ENCODE measurements at places on chromosomes 1 and 21.

- DNase-seq = no peak
These were observed 114.4 kb upstream of the ZC3H12A start for GRCh38 chr1:37360011-37360410.

GRCh38 chr1:199774433-199775089, 252.9 kb upstream of the NR5A2 start:
- DNase-seq = no peak

DNA sequence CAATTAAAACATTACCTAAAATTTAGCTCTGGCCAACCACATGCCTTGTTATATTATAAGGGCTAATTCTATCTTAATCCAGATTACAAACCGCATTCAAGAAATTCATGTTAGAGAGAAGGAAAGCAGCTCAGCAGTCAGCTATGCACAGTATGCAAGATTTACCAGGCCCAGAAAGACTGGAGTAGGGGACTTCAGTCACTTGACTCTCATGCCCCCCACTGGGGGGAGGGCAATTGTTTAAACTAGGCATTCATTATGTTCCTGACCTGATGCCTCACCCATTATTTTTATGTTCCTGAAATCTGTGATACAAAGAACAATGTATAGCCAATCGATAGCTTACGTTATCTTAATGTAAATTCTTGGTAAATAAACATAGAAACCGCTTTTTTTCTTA, 96.9 kb downstream of the ZNF644 start:
- DNase-seq = no peak

DNA sequence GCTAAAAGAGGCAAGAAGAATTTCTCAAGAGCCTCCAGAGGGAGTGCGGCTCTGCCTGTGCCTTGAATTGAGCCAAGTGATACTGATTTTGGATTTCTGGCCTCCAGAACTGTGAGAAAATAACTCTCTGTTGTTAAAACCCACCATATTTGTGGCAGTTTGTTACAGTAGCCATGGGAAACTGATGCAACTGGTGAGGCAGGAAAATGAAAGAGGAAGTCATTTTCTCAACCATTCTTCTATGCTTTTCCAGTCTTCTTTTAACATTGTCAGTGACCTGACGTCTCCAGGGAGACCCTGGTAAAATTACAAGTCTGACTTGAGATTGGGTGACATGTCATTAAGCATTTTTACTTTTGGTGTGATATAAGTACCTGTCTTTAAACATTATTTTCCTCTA, 5.8 kb downstream of the OR6P1 start:
- no peak for DNase-seq

DNA sequence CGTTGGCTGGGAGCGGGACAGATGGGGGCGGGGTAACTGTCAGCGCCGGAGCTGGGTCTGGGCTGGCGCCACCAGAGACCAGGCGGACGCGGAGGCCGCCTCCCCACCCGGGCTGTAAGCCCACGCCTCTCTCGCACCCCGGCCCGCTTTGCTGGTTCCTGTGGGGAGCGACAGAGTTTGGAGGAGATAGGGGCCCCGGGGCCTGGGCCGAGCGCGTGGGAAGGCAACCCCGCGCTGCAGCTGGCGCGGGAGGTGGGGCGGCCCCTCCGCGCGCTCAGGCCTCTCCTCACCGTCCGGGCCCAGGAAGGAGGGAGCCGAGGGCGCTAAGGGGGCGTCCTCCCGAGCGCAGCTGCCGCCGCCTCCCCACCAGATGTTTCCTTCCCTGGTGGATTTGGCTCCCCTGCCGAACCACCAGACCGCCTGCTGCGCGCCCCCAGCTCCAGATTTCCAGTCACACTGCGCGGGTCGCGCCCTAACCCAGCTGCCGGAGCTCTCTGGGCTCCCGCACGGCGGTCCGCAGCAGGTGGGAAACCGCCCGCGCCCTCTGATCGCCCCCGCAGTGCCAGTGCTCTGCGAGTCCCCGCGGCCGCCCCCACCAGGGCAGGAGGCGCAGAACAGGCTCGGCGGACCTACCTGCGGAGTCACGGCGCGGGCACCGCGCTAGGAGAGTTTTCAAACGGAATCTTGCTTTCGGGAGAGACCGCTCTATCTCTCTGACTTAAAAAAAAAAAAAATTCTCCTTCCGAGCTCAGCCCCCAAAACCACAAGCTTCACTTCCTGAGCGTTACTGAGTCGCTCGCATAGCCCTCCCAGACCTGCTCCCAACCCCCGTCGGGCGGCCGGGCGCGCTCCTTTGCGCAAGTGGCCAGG, 1.1 kb downstream of the GFI1 start:
- peak; percentile 83 for DNase-seq

GRCh38 chr1:67937651-67938050, 104.4 kb upstream of the GNG12 start:
- no peak for DNase-seq

DNA sequence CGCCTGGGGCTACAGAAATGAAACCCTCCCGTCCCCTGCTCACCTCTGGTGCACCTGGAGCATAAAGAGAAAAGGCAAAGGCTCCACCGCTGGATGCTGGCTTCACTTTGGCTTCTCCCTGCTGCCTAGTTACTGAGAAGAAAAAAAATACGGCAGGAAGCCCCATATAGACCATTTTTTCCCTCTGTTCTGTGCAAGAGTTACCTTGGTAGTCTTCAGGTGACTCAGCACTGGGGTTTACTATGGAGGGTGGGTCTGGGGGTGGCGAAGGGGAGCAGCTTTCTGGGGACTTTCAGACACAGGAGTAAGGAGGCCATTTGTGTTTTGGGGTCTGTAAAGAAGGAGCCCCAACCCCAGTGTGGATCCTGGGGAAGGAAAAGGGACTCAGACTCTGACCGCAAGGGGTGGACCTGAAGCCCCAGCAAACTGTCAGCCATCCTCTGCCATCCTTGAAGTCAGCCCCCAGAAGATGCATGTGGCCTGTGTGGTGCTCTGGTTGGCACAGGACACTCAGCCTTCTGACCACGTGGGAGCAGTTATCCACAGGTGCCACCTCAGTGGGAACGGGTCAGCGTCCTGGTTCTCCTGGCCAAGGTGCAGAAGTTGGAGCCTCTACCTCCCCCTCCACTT, 25.9 kb upstream of the EPS8L3 start:
- DNase-seq = no peak

DNA sequence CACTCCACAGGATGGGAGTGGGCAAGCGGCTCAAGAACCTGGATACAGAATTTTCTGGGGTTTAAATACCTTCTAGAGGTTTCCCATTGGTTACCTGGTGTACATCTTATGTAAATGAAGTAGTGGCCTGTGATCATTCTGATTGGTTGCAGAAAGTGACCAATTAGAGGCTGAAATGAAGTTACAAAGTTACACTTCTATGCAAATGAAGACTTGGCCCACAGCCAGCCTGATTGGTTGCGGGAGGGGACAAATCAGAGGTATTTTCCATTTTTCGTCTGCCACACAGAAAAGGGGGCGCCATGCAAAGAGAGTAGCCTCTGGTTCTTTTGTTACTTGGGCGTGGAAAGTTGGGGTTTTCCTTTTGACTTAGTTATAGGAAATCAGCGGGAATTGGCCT, 8.9 kb downstream of the KCNAB2 start:
- DNase-seq = no peak

DNA sequence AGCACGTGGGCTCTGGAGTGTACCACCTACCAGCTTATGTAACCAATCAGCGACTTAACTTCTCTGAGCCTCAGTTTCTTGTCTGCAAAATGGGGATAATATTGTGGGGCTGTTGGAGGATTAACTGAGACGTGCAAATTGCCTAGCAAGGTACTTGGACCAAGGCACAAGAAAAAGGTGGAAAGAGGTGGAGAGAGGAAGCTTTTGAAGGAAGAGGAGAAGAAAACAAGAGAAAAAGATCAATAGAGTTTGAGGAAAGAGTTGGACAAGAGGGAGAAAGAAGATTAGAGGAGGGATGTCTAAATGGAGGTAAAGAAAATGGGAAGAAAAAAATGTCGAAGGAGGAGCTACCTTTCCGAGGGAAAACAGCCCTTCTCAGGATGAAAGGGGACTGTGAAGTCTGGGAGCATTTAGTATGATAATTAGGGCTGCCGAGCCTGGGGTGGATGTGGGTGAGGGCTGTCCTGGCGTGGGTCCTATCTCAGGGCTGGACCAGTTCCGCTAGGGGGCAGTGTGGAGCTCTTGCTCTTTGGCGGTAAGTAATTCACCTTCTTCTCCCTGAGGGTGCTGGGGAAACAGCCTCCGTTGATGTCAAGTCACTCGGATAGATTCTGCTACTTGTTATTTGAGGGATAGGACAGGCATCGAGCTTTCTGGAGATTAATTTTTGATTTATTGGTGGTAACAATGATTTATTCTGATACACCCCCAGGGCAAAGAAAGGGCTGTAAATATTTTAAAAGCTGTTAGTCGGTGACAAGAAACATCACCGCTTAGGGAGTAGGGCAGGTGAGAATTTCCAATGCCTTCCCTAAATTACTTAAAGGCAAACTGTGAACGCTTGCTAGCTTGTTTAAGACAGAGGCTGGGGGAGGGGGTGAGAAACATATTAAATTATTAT, 79.0 kb upstream of the NFASC start:
- peak; percentile 70 for DNase-seq

GRCh38 chr1:56045477-56045876, 533.9 kb downstream of the PLPP3 start:
- no peak for DNase-seq

- no peak for DNase-seq
These were observed 60.0 kb upstream of the KCTD3 start for GRCh38 chr1:215507119-215507518.

DNA sequence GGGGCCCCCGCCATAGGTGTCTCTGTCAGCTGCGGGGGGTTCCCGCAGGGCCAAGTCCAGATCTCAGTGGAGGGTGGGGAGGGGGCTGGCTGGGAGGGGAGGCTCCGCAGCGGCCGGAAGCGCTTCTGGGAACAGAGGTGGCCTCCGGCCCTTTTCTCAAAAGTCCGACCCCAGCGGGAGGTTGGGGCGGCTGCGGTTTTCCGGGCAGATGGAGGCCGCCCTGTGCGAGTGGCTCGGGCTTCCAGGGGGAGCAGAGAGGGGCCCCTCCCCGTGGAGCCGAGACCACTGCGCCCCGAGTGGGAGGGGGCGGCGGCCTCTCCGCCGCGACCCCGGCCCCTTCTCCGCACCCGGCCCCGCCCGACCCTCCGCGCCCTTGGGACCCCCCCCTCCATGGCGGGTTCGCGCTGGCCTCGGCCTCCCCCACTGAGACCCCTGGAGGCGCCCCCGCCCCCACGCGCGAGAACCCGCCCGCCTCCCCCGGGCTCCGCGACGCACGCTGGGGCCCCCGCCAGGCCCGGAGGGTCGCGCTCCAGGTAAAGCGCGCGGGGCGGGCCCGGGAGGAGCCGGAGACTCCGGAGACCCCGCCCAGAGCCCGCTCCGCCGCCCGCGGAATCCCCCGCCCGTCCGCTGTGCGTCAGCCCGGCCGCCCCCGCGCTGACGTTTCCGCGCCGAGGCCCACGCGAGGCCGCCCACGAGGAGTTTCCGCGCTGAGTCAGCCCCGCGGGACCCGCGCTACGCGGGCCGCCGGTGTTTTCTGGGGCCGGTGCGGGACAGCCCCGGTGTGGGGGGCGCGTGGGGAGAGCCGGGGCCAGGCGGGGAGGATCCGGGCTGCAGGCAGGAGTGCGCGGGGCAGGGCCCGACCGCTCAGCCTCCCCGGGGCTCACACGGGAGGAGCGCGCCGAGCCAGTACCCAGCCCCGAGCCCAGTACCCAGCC, 5.2 kb downstream of the TNFRSF18 start:
- peak; percentile 86 for DNase-seq

DNA sequence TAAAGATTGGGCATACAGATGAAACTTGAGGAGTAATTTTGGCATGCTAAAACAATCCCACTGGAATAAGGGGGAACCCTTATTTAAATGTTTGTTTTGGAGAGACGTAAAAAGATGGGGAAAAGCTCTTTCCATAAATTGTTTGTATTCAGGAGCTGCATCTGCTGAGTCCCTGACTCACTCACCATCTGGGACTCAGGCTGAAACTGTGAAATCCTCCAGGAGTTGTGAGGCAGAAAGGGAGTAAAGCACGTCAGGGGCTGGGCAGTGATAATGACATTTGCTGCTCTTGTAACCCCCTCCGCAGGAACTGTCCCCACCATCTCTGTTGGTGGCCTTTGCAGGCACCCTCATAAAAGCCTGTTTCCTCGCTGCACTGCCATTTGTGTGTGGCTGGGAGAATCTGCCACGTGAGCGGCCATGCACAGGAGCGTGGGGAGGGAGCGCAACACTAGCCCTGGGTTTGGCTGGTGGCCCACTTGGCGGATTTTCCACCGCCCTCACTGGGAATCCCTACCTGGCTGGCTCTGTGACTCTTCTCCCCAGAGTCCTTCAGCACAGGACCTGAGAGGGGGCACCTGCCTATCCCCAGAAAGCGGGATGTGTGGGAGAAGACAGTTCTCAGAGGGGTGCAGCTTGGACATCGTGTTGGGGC, 45.3 kb downstream of the ZSCAN20 start:
- no peak for DNase-seq

DNA sequence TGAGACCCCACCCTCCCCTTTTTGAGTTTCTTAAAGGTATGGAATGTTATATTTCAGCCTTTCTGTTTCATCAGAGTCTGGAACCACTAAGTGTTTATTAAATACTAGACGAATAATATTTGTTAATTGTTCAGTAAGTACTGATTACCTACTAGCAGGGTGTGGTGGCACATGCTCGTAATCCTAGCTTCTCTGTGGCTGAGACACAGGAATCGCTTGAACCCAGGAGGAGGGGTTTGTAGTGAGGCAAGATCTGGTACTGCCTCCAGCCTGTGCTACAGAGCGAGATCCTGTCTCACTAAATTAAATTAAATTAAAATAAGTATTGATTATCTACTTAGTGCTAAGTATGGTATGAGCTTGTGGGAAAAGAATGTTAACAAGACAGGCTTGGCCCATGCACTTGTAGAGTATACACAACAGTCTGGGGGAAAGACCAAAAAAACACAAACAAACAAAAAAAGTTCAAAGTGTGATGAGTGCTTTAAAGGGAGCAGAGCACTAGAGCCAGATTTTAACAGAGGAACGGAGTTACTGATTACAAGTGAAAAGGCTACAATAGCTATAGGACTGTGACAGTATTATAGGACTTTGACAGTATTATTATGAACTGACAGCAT, 2.4 kb downstream of the CEPT1 start:
- no peak for DNase-seq

DNA sequence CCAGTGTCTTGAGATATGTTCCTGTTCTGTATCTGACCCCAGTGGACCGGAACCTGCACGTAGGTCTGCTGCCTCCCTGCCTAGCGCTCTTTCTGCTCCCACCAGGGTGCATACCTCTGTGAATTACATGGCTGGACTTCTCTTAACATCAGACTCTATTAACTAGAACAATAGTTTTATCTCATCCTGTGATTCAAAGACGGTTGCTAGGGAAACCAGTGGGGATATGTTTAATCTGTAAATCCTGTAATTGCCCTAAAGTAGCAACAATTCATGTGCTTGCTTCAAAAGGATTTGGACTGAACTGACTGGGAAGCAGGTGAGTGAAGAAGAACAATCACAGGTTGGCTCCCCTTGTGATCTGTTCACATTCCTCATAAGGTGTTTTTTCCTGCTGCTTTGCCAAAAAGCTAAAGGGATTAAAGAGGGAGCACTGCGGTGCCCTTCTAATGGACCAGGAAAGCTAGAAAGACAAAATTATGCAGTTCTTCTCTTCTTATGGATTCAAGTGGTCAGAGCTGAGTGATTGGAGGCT, 52.7 kb upstream of the DIRAS3 start:
- no peak for DNase-seq

DNA sequence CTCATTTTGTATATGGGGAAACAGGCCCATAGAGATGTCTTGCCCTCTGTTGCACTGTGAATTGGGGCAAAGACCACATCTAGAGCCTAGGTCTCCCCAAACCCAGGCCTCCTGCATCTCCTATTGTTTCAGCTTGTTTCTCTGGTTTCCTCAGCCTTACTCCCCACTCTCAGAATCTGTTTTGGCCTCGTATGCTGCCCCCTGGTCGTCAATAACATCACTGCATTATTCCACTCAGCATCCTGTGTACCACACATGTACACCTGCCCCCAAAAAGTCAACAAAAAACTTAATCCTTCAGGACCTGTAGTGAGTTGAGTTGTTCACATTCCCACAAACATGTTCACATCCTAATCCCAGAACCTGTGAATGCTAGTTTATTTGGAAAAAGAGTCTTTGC, 184.8 kb downstream of the BRINP2 start:
- no peak for DNase-seq
